Activated naive CD8-positive, alpha-beta T cell treated with anti-CD3 and anti-CD28 coated beads, Interleukin-2, amount 10 ng/mL, durations not matched to agents 7 days and 5 days (primary cell): ENCODE measurements at places on chromosomes 1 and 21.

DNA sequence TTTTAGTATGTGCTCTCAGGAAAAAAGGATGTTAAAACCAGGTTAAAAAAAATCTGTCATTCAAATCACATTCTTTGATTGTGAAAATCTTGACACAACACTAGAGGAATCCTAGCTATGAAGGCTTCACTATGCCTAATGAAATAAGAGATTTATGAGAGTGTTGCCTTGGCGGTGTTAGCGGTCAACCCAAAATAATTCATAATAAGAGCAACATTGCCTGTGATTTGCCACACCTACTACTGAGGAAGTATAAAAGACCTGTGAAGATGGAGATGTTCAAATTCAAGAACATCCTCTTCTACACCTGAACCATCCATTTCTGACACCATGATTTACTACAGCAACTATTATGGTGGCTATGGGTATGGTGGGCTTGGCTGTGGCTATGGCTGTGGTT is at the start of gene KRTAP20-1:
Gene KRTAP20-1 (plus strand): TSS at position 301 of the 400 bp plus-strand sequence. CDS start 30 bp downstream, at position 331.
- no peak for DNase-seq

GRCh38 chr1:244362476-244362875 is 89.2 kb downstream of the ADSS2 start:
- no peak for DNase-seq

DNA sequence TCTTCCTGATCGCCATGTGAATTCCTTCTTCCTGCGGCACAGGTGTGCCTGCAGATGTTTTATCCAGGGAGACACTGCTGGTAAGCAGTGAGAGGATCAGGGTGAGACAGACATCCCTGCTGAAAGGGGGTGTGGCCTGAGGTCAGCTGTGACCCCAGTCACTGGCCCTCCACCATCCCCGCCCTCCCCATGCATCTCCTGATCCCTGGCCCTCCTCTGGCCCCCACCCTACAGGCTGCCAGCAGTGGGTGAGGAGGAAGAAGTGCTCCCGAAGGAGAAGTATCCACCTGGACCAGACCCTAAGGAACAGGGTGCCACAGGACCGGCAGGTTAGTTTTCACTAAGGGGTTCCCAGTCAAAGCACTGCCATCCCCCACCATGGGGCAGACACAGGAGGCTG is 85.3 kb downstream of the GLIS1 start:
- DNase-seq, result no peak

GRCh38 chr1:112637254-112638109 is 17.9 kb downstream of the CAPZA1 start:
- DNase-seq, result no peak

DNA sequence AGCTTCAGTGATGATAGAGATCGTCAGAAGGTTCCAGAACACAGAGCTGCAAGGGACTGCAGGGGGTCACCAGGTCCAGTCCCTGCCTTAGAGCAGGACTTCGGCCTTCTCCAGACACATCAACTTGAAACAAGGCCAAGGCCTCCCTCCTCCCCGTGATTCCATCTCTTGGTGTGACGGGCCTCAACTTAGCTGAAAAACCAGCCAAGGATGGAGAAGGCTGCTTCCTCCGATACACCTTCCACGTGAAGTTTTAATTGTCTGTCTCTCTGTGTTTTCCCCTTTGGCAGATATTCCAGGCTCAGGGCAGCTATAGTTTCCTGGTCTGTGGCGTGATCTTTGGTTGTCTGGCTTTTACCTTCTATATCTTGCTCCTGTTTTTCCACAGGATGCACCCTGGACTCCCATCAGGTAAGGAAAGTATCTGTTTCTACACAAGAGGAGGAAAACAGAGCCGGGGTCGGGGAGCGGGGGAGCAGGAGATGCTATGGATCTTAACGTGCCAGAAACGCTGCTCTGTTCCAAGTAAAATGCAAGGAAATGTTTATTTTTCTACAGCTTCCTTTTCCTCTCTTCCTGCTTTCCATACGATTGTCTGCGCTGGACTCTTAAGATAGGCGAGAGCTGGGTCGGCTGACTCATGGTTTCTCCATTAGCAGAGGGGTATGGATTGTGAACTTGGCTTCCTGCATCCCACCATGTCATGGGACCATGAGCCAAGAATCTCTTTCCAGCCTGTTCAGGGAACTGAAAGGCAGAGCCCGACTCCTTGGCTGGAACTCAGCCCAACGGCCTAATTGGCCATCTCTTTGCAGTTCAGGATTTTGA is 32.8 kb downstream of the ELK4 start:
- DNase-seq, result no peak

DNA sequence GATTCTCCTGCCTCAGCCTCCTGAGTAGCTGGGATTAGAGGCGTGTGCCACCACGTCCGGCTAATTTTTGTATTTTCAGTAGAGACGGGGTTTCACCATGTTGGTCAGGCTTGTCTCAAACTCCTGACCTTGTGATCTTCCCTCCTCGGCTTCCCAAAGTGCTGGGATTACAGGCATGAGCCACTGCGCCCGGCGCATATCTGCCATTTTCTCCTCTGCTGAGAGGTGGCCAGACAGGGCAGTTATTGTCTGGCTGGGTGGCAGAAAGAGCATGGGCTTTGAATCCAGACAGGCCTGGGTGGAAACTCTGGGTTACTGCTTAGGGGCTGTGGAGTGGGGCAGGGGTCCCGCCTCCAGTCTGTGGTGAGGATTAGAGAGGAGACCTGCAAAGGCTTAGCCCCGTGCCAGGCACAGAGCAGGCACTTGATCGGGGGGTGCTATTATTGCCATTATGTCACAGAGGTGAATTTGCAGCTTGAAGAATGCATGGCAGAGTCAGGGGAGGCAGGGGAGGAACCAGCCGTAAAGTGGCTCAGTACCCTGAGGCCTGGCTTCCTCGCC is 73.9 kb downstream of the MAN1C1 start:
- DNase-seq, result peak; percentile 17

DNA sequence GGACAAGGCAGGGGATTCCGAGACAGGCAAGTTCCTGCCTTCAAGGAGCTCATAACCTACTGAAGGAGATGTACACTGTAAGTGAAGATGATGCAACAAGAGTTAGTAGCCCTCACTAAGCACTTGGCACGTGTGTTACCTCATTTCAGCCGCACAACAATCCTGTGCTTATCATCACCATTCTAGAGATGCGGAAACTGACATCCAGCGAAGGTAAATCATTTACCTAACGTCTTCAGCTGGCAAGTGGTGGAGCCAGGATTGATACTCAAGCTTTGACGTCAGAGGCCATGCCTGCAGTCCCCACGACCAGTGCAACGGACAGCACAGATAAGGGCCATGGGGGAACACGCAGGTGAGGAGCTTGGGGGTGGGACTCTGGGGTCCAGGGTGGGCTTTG is 2.9 kb upstream of the UBXN10 start:
- no peak for DNase-seq

- DNase-seq, result no peak
Observed at GRCh38 chr1:27686223-27686990, 14.4 kb upstream of the IFI6 start.

DNA sequence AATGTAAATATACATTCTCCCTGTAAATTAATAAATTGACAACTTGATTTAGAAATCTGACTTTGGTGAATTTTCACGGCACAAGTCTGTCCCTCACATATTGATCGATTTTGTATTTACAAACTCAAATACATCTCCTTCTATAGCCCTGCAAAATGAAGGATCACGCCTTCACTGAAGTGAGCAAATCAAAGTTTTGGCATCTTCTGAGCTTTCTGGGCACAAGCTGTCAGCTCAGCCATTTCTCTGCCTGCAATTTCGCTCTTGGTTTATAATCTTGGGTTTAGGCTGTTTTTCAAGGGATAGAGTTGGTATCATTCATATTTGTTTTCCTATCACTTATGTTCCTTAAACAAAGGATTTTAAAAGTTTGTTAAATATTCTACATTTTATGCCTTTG is 25.8 kb downstream of the ANP32E start:
- DNase-seq, result no peak

- no peak for DNase-seq
Observed at GRCh38 chr1:200520735-200521134, 99.8 kb downstream of the KIF14 start.

GRCh38 chr1:98331243-98331642 is 330.3 kb upstream of the SNX7 start:
- DNase-seq, result no peak

- no peak for DNase-seq
Observed at GRCh38 chr1:150280138-150280707, 2.1 kb upstream of the CIART start.

- peak; percentile 26 for DNase-seq
Observed at GRCh38 chr1:31793086-31793485, 22.7 kb downstream of the SPOCD1 start.

GRCh38 chr1:42913426-42914091 is 45.1 kb downstream of the SLC2A1 start:
- no peak for DNase-seq

DNA sequence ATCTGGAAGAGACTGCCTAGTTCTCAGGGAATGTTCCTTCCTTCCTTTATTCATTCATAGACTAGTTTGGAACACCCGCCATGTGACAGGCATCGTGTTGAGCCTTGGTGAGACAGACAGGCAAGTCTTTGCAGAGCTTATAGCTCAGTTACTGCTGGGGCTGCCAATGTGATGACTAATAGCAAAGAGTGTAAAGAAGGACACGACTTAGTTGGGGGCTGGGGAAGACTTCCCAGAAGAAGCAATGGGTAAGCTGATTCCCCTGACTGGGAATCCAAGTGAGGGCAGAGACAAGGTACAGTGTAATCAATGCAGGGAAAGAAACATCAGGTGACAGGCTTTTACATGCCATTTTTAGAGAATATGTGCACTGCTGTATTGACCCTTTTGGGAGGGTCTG is 51.2 kb downstream of the TENT5C start:
- no peak for DNase-seq

GRCh38 chr1:57089855-57090254 is 124.0 kb upstream of the C8B start:
- DNase-seq, result no peak

DNA sequence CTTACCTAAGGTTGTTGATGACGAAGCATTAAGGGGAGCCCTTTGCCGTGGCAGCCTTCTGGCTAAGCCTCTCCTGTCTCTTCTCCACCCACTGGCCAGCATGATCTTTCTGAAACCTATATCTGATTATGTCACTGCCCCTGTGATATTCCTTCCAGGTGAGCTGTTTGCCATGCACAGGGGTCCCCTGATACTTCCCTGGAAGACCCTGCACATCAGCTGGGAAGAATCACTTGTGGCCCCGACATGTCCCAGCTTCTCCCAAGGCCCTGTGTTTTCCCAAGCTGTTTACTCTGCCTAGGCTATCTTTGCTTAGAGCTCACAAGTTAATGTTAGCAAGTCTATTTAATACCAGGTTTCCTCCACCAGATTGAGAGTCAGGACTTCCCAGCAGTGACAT is 12.3 kb downstream of the RD3 start:
- no peak for DNase-seq

- DNase-seq, result no peak
Observed at GRCh38 chr21:37064841-37065240, 8.0 kb downstream of the PIGP start.

- no peak for DNase-seq
Observed at GRCh38 chr21:35475762-35476161, 426.7 kb upstream of the RUNX1 start.
